ENCODE measurements at places on chromosomes 2 and 18.

GRCh38 chr2:151855111-151855510, 26.9 kb upstream of the ARL5A start:
- H3K27me3 ChIP-seq = no peaks in the 10 kb centered on the region
- peaks cover 5% of the 10 kb centered on the region for H3K4me1 ChIP-seq
- no peak for DNase-seq
- H3K36me3 ChIP-seq = no peaks in the 10 kb centered on the region
- H3K4me3 ChIP-seq = no peak overlapping the region
- H3K27ac ChIP-seq = no peak overlapping the region

DNA sequence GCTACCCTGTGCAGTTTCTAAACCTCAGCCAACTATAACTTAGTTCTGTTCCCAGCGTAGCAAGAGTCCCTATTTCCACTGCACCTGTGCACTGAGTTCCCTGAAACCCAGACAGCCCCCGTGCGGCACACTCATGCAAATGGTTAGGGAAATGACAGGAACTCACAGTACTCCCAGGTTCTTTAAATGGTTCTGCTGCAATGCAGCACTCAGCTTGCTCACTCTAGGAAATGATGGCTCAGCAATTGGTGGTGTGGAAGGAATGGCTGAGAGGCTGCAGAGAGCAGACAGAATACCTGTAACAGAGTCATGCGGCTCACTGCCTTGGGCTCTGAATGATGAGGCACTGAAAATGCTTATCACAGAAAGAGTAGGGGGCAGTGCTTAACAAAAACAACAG, 143.0 kb downstream of the RAD51AP2 start:
- DNase-seq = no peak
- H3K36me3 ChIP-seq = peaks cover 3% of the 10 kb centered on the region
- no peaks in the 10 kb centered on the region for H3K4me1 ChIP-seq
- H3K27me3 ChIP-seq = no peaks in the 10 kb centered on the region
- no peak overlapping the region for H3K27ac ChIP-seq

DNA sequence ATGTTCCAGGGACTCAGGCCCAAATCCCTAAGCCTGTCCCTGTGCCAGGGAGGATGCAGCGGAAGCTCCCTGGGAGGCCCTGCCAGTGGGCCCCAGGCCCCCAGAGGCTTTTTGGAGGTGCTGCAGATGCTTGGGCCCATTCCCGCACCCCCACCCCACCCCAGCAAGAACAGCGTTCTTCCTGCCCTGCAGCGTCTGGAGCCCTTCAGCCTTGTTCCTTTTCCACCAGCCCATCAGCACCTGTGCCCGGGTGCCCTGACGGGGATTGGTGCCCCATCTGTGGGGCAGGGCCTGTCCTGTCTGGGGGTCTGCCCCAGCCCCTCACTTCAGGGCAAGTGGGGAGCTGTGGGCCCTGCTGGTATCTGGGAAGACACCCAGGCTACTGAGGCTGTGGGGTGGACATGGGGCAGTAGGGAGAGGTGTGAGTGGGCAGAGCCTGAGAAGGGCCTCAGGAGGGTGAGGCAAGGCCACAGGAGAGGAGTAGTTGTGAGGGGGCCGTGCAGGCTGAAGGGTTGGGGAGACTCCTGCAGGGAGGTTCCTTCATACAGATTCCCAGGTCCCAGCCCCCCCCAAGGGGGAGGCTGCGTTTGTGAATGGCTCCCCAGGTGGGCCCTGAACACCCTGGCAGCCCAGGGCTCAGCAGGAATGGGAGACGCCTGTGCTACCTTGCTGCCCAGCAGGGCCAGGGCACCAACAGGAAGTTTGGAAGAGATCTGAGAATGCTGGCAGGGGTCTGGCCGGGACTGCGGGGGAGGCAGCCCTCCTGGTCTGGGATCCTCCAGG, 2.4 kb downstream of the RNPEPL1 start:
- H3K27ac ChIP-seq = peak overlapping the region; percentile 79
- peaks cover 2% of the 10 kb centered on the region for H3K36me3 ChIP-seq
- H3K4me1 ChIP-seq = peaks cover 40% of the 10 kb centered on the region
- no peak for DNase-seq
- H3K27me3 ChIP-seq = no peaks in the 10 kb centered on the region

DNA sequence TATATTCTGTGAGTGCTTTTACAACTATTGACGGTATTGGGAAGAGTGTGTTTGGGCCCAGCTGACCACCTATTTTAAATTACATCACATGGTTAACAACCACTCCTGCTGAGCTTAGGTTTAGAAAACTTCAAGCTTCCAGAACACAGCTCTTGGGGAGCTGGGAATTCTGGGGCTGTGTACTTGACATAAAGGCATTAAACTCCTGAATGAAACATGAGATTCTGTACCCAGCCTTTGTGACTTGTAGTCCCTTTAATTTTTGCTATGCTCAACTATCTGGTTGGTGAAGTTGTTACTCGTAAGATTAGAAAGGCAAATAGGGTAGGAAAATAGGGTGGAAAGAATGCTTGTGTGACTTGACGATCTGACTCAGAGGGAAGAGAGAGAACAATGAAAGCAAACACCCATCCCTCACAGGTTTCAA, 66.9 kb downstream of the LTBP1 start:
- no peak overlapping the region for H3K4me3 ChIP-seq
- no peaks in the 10 kb centered on the region for H3K4me1 ChIP-seq
- H3K27me3 ChIP-seq = peaks cover 9% of the 10 kb centered on the region
- H3K36me3 ChIP-seq = no peaks in the 10 kb centered on the region

- H3K36me3 ChIP-seq = no peaks in the 10 kb centered on the region
- H3K4me1 ChIP-seq = no peaks in the 10 kb centered on the region
- no peak for DNase-seq
- no peak overlapping the region for H3K27ac ChIP-seq
Measured at GRCh38 chr18:59821983-59822382, 77.8 kb upstream of the PMAIP1 start.

DNA sequence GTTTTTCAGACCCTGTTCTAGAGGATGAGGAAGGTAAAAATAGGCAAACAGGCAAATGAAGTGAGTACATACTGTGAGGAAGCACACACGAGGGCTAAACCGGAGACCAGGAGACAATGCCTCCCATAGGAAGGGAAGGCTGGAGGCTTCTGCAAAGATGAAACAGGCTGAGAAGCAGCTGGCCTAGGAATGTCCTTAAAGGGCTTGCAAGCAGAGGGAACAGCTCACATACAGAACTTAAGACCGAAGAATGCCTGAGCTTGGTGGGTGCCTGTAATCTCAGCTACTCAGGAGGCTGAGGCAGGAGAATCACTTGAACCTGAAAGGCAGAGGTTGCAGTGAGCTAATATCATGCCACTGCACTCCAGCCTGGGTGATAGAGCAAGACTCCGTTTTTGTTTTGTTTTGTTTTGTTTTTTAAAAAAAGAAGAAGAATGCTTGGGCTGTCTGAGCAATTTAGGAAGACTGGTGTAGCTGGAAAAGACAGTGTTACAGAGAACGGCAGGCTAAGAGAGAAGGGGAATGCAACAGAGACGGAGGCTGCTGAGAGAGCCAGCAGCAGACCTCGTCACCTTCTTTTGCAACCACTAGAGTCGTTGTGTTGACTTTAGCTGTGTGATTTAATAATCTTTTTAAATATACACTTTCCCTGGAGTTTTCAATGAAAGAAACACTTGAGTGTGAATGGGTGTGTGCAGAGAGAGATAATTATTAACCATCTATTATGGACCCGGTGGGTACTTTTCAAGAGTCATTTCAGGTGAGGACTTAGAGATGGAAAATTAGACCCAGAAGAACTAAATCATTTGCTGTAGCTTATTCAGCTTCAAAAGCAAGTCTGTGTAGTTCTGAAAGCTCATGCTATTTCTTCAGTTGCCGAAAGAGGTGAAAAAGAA, 232.8 kb downstream of the GALR1 start:
- peaks cover 20% of the 10 kb centered on the region for H3K27me3 ChIP-seq
- no peak for DNase-seq
- H3K4me3 ChIP-seq = no peak overlapping the region
- H3K36me3 ChIP-seq = no peaks in the 10 kb centered on the region
- H3K27ac ChIP-seq = no peak overlapping the region
- H3K4me1 ChIP-seq = no peaks in the 10 kb centered on the region

DNA sequence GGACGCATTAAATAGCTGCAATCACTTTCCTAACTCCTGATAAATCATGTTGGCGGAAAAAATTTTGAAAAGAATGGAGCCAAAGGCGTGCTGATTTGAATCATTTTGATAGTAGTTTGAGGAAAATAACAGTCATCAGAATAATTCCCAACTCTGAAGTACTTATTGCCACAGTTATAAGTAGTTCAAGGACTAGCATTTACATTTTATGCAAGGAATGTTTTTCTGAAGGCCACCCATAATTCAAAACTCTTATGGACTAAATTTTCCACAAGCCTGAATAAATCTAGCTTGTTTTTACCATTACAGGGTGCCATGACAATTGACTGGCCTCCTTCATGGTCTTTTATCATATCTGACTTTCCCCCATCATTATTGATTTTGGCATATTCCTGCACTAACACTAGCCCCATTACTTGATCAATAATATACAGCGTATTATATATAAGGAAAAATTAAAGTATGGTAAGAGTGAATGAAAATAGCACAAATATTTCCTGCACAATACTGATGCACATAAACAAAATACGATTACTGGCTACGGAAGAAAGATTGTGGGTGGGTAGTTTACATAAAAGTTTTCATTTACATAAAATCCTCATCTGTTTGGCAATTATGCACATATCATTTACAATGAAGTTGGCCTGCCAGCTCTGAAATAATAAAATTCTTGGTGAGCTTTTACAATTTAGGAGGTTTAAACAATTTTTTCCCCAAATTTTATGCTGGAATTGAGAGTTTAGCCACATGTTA, 334.6 kb downstream of the ARL6IP6 start:
- no peak overlapping the region for H3K4me3 ChIP-seq
- H3K27me3 ChIP-seq = no peaks in the 10 kb centered on the region

DNA sequence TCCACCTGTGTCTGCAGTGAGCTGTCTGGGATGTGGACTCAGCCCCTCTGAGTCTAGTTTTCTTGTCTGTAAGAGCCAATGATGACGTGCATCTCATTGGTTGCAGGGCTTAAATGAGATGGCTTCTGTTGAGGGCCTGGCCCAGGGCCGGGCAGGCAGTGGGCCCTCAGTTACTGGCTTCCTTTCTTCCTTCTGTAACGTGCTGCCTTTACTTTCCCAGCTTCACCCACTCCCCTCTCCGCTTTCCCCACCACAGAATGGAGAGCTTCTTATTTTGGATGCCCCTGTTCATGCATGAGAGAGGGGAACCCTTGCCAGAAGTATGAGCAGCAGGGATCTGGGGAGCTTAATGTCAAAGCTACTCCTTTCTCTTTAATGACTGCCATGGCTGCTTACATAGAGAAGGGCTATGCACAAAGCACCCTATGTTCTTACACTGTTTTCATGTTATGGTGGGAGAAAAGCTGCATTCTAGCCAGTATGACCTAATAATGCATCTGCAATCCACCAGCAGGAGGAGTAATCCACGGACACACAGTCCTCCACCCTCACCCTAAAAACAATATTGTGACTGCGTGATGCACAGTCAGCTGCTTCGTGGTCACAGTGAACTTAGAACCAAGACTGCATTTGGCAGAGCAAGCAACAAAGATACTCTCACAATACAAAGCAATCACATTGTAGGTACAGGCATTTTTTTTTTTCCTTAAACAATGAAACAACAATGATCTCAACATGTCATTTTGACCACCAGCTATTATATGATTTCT, 37.2 kb downstream of the CREG2 start:
- H3K4me3 ChIP-seq = no peak overlapping the region
- H3K36me3 ChIP-seq = no peaks in the 10 kb centered on the region
- DNase-seq = no peak
- H3K27me3 ChIP-seq = no peaks in the 10 kb centered on the region
- no peaks in the 10 kb centered on the region for H3K4me1 ChIP-seq

GRCh38 chr2:68768951-68769350, 34.3 kb downstream of the ARHGAP25 start:
- DNase-seq = no peak
- peaks cover 8% of the 10 kb centered on the region for H3K36me3 ChIP-seq
- H3K27ac ChIP-seq = peak overlapping the region; percentile 89
- H3K27me3 ChIP-seq = no peaks in the 10 kb centered on the region
- H3K4me1 ChIP-seq = peaks cover 100% of the 10 kb centered on the region
- peak overlapping the region; percentile 88 for H3K4me3 ChIP-seq

DNA sequence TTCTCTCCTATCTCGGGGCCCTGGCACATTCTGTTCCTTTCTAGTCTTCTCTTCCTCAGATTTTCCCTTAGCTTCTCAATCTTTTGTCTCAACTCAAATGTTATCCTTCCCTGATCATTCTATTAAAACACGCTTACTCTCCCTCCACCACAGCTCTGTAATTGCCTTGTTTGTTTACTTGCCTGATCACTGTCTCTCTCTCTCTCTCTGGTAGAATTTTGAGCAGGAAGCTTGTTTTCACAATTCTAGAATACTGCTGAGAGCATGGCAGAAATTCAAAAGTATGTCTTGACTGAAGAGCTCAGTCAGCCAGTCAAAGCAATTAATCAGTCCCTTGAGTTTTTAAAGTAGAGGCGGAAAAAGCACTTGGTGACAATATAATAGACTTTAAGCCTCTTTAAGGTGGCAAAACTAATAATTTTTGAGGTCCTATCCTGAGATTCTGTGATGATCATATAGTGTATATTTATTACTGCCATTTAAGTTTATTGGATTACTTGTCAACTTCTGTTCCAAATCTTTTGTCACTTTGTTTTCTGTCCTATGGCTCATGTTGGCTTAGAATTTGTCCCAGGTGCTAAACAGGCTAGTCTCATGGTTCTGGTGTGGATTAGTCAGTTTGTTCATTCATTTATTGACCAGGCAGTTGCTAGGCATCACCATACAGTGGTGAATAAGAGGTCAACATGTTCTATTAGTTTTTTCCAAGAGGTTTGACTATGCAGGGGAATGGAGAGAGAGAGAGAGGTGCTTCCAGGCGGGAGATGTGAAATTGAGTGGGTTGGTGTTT, 2.3 kb downstream of the PSMD1 start:
- peak overlapping the region; percentile 41 for H3K27ac ChIP-seq
- H3K4me3 ChIP-seq = peak overlapping the region; percentile 98
- no peaks in the 10 kb centered on the region for H3K36me3 ChIP-seq
- peaks cover 47% of the 10 kb centered on the region for H3K4me1 ChIP-seq
- peaks cover 3% of the 10 kb centered on the region for H3K27me3 ChIP-seq

- H3K27ac ChIP-seq = no peak overlapping the region
- no peaks in the 10 kb centered on the region for H3K36me3 ChIP-seq
- peaks cover 16% of the 10 kb centered on the region for H3K27me3 ChIP-seq
- no peak for DNase-seq
- no peaks in the 10 kb centered on the region for H3K4me1 ChIP-seq
Measured at GRCh38 chr18:25962176-25962575, 128.2 kb downstream of the SS18 start.

GRCh38 chr2:201151127-201151981, 31.6 kb upstream of the CASP10 start:
- peaks cover 63% of the 10 kb centered on the region for H3K4me1 ChIP-seq
- no peak for DNase-seq
- H3K4me3 ChIP-seq = no peak overlapping the region

DNA sequence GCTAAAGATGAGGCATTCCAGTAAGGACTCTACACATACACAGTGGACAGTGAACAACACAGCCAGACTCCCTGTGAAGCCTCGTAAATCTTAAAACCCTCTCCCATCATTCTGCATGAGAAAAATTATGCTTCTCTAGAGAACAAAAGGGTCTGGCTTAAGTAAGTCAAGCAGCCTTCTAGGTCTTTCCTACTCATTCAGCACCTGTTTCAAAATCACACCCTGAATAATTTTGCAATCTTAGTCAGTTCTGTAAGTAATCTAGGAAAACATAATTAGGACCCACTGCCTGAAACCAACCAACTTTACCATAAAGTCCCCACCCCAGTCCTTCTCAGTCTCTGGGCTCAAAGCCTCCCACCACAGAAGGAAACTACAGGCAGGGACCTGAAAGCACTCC, 19.7 kb downstream of the IAH1 start:
- H3K27ac ChIP-seq = peak overlapping the region; percentile 97
- no peaks in the 10 kb centered on the region for H3K27me3 ChIP-seq
- peaks cover 3% of the 10 kb centered on the region for H3K36me3 ChIP-seq
- DNase-seq = no peak

GRCh38 chr2:80258341-80258740, 46.2 kb downstream of the LRRTM1 start:
- no peak overlapping the region for H3K4me3 ChIP-seq
- no peak overlapping the region for H3K27ac ChIP-seq
- H3K36me3 ChIP-seq = no peaks in the 10 kb centered on the region
- no peaks in the 10 kb centered on the region for H3K27me3 ChIP-seq

All from activated T-cell treated with anti-CD3 and anti-CD28 coated beads, Interleukin-2, amount 50 U/mL, for 72 hours (primary cell).